COR-L47 (cell line): ENCODE measurements at places on chromosomes 12 and 14.

DNA sequence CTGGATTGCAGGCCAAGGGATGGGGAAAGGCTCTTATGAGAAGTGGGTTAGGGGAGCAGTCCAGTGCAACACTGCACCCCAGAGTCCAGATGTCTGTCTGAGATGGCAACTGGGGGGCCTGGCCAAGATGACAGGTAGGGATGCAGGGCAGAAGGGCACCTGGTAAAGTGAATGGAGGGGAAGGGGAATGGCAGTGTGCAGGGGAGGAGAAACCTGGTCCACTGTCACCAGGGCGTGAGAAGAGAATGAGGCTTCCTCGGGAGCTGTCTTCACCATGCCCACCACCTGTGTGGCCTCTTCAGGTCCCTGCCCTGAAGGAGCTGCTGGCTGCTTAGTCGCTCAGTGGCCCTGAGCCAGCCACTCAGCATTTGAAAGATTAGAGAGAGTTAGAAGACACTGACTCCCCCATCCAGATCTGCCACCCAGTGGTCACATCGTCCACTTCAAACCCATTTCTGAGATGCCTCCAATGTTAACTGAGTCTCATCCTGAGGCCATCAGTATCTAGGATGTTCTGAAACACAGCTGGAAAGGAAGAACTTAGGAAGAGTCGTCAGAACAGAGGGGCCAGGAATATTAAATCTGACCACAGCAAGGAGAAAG is 57.3 kb downstream of the PLEKHG3 start:
- no peak for DNase-seq

GRCh38 chr12:16165506-16165905 is 112.0 kb downstream of the SLC15A5 start:
- peak; percentile 40 for DNase-seq

DNA sequence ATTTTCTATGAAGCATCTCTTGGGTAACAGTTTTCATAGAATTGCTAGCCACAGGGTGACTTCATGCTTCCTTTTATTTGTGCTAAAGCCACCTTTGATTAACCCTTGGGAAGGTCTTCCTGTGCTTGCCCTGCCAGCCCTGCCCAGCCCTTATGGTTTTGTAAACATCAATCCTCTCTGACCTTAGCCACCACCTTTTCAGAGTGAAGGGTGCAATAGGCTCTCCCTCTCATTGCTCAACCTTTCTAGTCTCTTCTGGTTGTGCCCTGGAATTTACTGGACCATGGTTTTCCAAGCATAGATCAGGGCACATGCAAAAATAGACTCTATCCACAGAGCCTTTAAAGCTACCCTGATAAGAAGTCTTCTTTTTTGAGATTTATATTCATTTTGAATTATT is 77.7 kb upstream of the FRMD6 start:
- no peak for DNase-seq

- DNase-seq = peak; percentile 62
Observed at GRCh38 chr12:69688471-69689427, 10.4 kb downstream of the BEST3 start.

- no peak for DNase-seq
Observed at GRCh38 chr12:71790331-71790730, 35.7 kb downstream of the RAB21 start.

DNA sequence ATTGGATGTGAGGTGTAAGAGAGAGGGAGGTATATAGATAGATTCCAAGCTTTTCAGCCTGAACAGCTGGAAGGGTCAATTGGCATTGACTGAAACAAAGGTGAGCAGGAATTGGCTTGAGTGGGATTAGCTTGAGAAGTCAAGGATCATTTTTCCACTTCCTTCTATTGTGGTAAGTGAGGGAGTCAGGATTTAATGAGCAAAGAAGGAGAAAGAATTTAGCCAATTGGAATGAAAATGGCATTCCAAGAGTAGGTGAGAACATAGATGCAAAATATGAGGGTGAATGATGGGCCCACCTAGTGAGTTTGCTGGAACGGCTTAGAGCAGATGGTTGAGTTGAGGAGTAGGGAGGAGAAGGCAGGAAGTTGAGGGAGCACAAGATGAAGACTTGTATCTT is 56.5 kb upstream of the ETV6 start:
- DNase-seq = no peak

GRCh38 chr12:2376908-2377657 is 324.3 kb downstream of the CACNA1C start:
- peak; percentile 86 for DNase-seq

DNA sequence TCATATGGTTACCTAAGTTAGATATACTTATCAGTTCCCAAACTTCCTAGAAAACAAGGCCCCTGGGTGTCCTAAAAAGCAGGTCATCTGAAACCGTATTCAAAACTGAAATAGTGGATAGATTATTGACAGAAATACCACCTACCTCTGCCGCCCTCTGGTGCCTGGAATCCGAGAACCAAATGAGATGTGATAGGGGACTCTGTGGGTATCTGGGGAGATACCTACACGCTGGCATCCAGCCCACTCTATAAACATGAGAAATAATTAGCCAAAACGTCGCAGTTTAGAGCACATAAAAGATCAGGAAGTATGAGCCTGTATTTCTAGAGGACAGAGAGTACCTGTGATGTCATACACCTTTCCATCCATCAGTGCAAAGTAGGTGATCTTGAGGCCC is 4.4 kb downstream of the ORMDL2 start:
- DNase-seq = no peak

DNA sequence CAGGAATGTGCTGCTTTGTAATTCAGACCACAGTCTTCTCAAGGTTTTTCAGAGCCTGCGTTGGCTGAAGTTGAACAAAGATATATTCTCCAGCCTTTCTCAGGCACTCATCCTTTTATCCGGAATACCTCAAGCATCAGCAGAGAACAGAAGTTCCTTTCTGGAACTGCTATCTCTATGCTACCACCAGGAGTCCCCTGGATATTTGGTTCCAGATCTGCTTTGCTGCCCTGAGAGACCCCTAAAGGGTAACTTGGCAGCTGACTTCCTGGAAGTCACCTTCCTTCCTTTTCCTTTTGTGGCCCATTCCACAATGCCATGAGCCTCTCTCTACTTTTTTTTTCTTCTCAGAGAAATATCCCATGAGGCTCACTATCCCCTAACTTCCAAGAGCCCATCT is 188.2 kb downstream of the PLCZ1 start:
- DNase-seq = no peak

- no peak for DNase-seq
Observed at GRCh38 chr12:107749083-107749482, 11.9 kb downstream of the PRDM4 start.

GRCh38 chr12:4833524-4833923 is 76.2 kb upstream of the KCNA1 start:
- DNase-seq = no peak

- DNase-seq = peak; percentile 79
Observed at GRCh38 chr12:94186278-94187241, 38.2 kb downstream of the PLXNC1 start.

GRCh38 chr12:96302687-96303310 is 97.4 kb downstream of the CDK17 start:
- DNase-seq = peak; percentile 1

GRCh38 chr12:53225635-53226424 is 6.2 kb downstream of the RARG start:
- no peak for DNase-seq

DNA sequence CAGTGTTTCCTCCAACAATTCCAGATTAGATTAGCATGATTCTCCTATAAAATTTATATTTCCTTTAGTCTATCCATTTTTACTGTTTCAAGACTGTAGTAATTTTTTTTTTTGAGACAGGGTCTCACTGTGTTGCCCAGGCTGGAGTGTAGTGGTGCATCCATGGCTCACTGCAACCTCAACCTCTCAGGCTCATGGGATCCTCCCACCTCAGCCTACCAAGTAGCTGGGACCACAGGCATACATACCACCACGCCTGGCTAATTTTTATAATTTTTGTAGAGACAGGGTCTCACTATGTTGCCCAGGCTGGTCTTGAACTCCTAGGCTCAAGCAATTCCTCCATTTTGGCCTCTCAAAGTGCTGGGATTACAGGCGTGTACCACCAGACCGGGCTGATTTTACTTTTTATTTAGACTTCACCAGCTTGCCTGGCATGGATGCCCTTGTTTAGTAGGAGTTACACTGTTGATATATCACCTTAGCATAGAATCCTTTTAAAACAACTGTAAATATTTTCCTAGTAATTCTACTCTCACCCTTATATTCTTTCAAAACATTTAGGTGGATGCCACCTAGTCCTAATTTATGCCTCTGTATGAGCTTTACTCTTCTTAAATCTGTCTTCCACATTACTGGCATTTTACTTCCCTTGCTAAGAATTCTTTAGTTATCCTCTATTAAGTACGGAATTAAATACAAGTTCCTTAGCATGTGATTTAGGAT is 55.8 kb upstream of the LIMA1 start:
- DNase-seq = no peak

GRCh38 chr12:93001407-93001806 is 72.3 kb upstream of the EEA1 start:
- no peak for DNase-seq

DNA sequence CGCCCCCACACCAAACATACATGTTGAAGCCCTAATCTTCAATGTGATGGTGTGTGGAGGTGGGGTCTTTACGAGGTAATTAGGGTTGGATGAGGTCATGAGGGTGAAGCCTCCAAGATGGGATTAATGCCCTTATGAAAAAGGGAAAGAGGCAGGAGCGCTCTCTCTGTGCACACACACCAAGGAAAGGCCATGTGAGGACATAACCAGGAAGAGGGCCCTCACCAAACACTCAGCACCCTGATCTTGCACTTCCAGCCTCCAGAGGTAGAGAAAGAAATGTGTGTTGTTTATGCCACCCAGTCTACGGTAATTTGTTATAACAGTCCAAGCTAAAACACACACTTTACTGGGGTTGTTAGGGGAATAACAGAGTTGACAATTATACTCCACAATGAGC is 14.6 kb upstream of the PITPNM2 start:
- DNase-seq = no peak

DNA sequence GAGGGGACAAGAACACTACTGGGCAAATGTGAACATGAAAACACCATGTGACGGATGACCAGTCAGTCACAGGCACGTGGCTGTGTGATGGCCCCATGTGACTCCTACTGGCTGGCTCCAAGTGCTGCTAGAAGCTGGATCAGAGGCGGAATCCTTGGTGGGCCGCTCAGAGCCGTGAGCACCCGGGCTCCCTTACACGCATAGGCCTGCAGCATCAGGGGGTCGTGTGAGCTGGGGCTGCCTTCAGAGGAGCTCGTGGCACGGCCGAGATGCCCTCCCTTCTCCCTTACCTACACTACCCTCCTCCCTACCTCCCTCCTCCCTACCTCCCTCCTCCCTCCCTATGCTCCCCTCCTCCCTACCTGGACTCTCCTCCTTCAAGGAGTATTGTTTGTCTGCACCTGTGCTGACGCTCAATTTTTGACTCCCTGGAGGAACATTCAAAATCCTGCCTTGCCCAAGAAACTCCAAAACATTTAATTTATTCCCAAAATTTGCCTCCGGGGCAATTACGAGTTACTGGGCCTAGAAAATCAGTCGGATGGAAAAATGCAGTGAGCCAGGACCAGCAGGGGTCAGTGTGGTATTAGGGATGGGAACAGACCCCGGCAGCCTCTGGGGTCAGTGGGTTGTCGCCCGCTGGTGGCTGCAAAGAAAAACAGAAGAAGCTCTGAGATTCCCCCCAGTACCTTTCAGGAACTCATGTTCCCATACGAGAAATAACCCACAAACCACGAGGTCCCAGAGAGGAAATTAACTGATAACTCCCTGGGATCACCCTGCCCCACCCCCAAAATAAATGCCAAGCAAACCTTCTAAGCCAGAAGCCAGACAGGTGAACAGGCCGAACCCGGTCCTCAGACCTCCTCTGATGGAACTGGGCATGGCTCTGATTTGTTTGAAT is 61.3 kb downstream of the C14orf132 start:
- DNase-seq = peak; percentile 86

DNA sequence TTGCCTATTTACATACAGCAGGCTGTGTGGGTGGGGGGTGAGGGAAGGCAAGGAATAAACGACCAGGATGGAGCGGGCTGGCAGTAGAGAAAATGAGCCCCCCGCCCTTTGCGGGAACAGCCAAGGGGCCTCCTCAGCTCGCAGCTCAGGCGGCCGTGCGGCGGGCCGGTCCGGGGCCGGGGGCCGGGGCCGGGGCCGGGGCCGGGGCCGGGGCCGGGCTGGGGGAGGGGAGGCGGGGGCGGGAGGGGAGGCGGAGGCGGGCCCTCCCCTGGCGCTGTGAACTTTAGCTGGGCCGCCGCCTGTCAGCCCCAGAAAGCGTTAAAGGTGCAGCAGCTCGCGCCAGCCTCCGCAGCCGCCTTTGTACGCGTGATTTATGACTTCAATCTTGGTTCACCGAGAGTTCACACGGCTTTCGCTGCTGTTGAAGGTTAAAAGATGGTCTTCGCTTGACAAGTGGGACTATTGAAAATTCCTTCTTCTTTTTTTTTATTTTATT is 28.8 kb downstream of the HOXC4 start:
- DNase-seq = no peak

DNA sequence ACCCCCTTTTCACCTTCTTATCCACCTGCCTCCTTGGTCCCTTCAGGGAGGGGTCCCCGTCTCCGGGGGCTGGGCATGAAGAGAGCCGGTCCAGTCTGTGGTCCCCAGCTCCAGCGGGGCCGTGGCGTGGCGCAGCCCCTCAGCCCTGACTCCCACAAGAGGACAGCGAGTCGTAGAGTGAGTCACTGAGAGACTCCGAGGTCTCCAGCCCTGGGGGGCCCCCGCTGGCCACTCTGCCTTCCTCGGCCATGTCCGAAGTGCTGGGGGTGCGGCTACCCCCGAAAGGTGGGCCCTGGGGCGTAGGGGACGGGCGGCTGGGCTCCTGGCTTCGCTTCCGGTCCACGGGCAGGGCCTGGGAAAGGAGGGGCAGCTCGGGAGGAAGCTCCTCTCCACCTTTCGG is 36.5 kb downstream of the NCKAP5L start:
- DNase-seq = no peak

DNA sequence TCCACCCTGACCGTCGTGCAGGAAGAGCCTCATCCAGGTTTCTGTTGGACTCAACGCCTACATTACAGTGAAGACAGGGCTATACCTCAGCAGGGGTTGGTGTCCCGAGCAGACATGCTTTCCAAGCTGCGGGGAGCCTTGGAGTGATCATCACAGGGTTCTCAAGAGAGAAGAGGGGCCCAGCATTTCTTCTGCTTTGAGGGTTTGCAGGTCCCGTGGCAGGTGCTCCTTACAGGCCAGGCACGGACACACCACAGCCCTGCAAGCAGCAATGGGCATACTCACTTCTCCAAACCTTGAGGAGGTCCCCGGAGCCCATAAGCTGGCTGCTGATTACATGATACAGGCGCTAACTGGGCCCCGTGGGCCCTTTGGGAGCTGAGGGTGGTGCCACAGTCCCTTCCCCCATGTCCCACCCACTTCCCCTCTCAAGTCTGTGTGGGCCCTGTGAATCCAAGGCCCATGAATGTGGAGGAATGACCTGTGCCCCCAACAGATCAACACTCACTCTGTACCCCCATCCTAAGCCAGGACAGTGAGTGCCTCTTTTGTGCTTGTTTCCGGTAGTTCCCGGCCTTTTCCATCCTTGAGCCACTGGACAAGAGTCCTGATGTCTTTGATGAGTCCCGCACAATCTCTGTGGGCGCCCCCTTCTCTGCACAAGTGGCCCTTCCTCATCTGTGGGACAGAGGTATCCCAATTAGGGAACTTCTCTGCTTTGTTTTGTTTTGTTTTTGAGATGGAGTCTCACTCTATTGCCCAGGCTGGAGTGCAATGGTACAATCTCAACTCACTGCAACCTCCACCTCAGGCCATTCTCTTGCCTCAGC is 1.1 kb downstream of the AQP2 start:
- DNase-seq = no peak

GRCh38 chr12:123102781-123103503 is 47.9 kb downstream of the PITPNM2 start:
- no peak for DNase-seq

GRCh38 chr12:38427442-38427841 is 110.9 kb downstream of the ALG10B start:
- no peak for DNase-seq
